CD4-positive, alpha-beta T cell treated with Interleukin-1 beta for 1 hour (primary cell): ENCODE measurements at places on chromosomes 5 and 9.

DNA sequence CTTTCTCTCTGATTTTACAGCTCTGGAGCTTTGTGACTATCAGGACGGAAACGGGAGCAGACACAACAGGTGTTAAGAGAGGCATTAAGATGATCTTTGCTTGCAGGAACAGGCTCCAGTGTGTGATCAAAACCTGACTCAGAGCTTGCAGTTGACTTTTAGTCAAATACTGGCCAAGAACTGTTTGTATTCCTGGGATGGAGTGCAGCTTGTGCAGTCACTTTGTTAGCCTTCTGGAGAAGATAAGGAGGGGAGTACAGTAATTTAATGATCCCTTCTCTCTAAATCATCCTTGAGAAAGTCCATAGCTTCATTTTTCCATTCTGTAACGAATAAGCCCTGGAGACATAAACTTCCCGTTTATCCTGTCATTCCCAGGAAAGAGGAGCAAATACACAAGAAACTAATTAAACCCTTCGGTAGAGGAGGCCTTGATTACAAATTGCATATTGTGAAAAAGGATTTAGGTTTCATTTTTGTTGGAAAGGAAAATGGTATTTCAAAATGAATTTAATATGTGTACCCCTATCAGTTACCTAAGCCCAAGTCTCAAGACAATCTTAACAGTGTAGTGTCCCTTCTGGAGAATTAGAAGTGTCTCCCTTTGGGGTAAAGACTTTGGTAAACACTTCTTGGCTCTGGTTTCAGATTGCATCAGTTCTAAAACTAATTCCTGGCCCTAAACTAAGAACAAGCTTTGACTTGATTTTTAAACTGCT, 3.1 kb upstream of the STOM start:
- DNase-seq = no peak

- DNase-seq = no peak
Measured at GRCh38 chr9:77010527-77010926, 8.9 kb upstream of the FOXB2 start.

DNA sequence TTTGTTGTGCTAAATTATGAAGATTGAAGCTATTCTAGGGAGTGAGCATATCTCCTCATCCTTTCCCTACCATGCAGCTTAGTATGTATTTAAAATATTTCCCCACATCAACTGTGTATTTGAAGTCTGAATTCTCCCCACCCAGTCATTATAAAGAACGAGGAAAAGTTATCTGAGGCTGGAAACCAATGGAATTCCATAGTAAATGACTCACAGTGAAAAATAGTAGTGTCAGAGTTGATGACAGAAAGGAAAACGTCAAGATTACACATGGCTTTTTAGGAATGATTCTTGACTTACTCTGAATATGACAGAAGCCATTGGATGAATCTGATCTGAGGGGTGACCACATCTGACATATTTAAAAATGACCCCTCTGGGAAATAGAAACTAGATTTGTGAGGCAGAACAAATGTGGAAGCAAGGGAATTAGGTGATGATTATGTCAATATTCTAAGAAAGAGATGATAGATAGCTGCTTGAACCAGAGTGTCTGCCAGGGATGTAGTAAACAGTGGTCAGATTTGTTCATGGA, 1768.9 kb upstream of the CDH9 start:
- no peak for DNase-seq

DNA sequence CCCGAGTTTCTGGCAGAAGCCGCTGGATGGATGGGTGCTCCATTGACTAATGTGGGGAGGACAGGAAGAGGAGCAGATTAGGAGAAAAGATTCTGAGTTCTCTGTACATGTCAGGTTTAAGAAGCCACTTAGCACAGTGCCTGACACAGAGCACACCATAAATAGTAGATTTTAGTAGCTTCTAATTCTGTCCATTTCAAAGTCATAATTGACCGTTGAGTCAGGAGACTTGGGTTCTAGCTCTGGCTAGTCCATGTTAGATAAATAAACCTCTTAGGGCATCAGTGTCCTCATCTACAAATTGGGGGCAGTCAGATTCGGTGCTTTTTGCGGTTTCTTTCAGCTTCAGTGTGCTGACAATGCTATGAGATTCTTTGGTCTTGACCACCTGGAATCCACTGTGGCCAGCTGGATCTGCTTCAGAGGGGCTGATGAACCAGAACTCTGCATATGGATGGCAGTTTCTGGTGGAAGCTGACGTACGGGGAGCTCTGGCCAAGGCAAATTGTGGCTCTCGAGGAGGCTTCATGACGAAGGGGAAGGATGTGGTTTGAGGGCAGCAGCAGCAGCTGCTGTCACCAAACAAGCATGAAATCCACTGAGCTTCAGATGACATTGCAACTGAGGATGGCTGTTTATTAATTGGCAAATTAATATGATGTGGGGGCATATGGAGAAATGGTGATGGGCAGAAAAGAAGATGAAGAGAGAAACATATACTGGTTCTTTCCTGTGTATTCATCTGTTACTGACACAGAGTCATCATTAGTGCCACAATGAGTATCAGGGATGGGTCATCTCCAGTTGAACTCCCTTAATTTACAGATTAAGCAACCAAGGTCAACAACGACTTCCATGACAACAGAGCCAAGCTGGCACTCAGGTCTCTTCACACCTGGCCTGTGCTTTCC, 134.4 kb downstream of the AOPEP start:
- DNase-seq = peak; percentile 84

GRCh38 chr9:3080951-3081350, 237.1 kb upstream of the PUM3 start:
- DNase-seq = no peak

DNA sequence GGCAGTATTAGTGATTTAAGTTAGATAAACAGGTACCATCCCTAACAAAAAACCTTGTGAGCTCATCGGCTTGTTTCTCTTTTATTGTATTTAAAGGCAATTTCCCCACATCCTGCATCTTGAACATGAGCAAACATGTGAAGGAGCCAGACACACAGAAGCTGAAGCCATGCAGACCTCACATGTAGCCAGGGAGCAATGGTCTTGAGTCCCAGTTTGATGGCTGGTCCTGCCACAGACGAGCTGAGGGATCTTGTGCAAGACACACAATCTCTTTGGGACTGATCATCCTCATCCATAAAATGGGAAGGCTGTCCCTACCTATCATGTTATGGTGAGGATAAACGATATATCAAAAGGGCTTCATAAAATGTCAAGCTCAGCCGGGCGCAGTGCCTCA, 29.6 kb upstream of the XPA start:
- DNase-seq = no peak

GRCh38 chr5:94545870-94546625, 72.4 kb downstream of the KIAA0825 start:
- no peak for DNase-seq

DNA sequence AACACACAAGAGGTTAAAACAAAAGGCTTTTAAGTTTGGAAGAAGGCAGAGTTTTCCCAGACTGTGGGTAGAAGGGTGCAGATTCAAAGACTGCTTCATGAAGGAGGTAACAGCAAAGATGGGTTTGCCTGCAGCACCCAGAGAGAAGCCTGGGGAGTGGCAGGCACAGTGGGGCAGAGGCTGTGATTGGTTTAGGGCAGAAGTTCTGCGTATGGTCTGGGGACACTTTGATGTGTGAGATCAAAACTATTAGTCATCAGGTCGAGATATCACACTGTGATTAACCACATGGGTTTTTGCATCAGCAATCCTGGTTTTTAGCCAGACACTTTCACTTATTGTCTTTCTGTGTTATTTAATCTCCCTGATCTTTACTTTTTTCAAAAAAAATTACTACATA, 188.8 kb upstream of the GLRA1 start:
- peak; percentile 60 for DNase-seq

GRCh38 chr5:1801222-1801966, at the start of gene NDUFS6:
Gene NDUFS6 (plus strand): TSS chr5:1801407. CDS start chr5:1801418, 11 bp downstream.
- peak; percentile 78 for DNase-seq

DNA sequence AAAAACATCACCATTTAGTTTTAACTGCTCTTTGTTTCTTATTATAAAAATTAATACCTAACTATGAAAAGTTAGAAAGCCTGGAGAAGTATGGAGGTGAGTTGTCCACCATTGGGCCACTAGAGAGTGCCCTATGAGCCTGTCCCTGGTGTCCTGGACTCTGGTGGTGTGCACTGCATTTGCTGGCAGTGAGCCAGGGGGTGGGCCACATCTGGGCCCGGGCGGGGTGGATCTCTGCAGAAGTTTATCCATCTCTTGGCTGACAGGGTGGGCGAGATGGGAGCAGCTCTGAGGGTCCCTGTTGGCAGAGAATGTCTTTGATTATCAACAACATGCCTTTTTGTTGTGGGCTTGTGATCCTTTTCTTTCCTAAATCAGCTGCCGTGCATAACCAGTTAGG, 8.2 kb downstream of the TENT4A start:
- no peak for DNase-seq

- DNase-seq = no peak
Measured at GRCh38 chr5:66454186-66455078, 141.8 kb upstream of the MAST4 start.

GRCh38 chr5:14125262-14125661, 17.9 kb upstream of the TRIO start:
- no peak for DNase-seq

- no peak for DNase-seq
Measured at GRCh38 chr5:113109344-113109743, 132.7 kb downstream of the DCP2 start.

GRCh38 chr5:146703899-146704298, 174.7 kb downstream of the PPP2R2B start:
- DNase-seq = no peak

GRCh38 chr5:84286662-84287061, 98.0 kb downstream of the EDIL3 start:
- no peak for DNase-seq

DNA sequence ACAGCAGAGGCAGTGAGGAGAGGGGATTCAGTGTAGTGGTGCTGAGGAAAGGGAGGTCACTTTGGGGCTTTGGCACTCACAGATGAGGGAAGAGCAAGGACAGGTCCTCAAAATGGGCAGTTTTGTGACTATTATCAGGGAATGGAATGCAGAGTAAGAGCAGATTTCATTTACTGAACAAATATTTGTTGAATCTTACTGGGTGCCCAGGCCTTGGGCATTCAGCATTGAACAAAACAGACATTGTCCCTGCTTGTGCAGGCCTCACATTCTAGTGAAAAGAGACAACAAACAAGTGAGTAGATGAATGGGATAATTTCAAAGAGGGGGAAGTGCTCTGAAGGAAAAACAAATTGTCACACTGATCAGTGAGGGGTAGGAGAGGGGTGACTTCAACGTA, 404.1 kb downstream of the DMRT2 start:
- no peak for DNase-seq

GRCh38 chr5:171342362-171343111, 33.5 kb downstream of the TLX3 start:
- peak; percentile 39 for DNase-seq

DNA sequence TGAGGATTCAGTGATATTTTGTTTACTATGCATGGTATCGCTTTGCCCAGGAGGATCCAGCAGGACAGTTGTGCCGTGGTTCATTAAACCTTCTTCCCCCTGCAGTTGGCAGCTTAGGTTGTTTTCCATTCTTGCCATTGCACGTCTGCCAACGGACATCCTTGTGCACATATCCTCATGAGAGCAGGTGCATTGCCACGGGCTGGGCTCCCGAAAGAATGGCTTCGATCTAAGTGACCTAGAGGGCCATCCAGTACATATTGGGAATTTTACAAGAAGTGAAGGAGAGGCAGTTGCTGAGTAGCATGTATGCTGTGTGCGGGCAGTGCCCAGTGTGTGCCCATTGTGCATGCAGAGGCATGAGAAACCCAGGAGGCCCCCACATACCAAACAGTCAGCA, 22.1 kb downstream of the HRH2 start:
- DNase-seq = no peak

- DNase-seq = no peak
Measured at GRCh38 chr5:139919308-139919707, 123.7 kb downstream of the PSD2 start.

DNA sequence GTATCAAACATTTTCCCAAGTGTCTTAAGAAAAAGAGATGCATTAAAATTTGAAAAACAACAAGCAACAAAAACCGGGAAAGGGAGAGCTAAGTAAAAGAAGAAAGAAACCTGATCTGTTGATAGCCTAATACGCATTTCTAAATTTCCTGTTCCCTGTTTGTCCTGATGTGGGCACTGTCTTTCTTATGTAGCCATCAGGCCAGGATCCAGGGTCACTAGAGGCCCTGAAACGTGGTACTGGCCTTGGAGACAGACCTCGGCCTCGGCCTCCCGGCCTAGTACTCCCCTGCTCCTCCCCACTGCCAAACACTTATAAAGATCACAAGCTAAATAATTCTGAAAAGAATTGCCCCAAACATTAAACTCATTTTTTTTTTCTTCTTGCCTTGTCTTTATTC, 547.2 kb downstream of the IRX1 start:
- no peak for DNase-seq

GRCh38 chr5:143541943-143542797, 138.7 kb upstream of the NR3C1 start:
- DNase-seq = no peak

DNA sequence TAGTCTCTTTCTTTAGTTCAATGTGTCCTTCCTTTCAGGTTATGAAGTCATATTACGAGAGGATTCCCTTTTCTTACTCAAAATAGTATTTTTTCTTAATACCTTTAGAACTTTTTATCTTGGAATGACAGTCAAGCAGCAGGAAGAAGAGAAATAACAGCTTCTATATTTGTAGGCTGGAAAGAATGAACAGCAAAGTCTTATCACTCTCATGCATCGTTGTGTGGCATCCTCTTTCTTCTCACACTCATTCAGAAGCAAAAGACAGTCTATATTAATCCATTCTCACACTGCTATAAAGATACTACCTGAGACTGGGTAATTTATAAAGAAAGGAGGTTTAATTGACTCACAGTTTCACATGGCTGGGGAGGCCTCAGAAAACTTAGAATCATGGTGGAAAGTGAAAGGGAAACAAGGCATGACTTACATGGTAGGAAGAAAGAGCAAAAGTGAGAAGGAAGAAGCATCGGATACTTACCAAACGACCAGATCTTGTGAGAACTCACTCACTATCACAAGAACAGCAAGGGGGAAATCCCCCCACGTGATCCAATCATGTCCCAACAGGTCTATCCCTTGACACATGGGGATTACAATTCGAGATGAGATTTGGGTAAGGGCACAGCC, 1646.1 kb upstream of the CDH6 start:
- no peak for DNase-seq

- no peak for DNase-seq
Measured at GRCh38 chr9:81596679-81597418, 92.5 kb downstream of the TLE1 start.

- no peak for DNase-seq
Measured at GRCh38 chr5:153601377-153601776, 110.9 kb downstream of the GRIA1 start.

DNA sequence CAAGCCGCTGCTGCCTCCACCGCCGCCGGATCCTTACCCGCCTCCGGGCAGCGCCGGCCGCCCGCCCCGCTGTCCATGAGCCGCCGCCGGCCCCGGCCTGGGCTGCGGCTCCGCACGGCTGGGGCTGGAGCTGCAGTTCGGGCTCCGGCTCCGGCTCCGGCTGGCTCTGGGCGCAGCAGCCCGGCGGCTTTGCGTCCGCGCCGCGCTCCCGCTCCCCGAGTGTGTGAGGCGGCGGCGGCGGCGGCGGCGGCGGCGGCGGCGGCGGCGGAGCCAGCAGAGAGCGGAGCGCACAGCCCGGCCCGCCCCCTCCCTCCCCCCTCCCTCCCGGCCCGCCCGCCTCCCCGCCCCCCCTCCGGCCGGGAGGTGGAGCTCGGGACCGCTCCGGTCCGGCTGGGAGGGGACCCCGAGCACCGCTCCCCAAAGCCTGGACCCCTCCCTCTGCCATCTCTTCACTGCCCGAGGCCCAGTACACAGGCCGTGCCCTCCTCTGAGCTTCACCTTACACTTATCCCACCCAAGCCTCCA, at the start of gene PCDH1:
PCDH1 (minus strand) TSS at position 225 of the 525 bp plus-strand sequence; CDS start at position 77, 148 bp downstream.
- DNase-seq = peak; percentile 37

GRCh38 chr5:14712666-14713065, 48.1 kb downstream of the OTULIN start:
- no peak for DNase-seq

- DNase-seq = no peak
Measured at GRCh38 chr9:131645078-131645776, 94.6 kb downstream of the RAPGEF1 start.
